ENCODE measurements at places on chromosomes 3 and 15. TPM values are rescaled to one million over a fixed set of nuclear protein-coding genes. Genes with fewer than 3 reads are reported as not detected.

DNA sequence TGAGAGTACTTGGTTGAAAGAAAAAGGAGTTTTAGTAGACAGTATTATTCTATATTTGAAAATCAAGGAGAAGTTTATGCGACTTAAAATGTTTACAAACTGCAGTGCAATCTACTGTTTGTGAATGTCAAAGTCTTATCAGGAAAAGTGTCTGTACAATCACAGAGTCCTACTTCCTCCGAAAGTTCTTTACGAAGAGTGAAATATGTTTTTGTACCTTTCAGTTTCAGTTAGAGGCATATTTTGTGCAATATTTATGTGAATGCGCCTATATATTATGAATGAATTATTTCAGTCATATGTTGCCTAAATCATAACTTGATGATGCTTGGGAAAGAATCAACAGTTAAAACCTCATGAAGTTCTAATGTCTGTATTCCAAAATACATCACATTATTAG is 31.5 kb downstream of the NGRN start:
- H3K27me3 ChIP-seq, result no peaks in the 10 kb centered on the region
- H3K36me3 ChIP-seq, result no peaks in the 10 kb centered on the region
- no peak for DNase-seq
- H3K27ac ChIP-seq, result no peak overlapping the region

DNA sequence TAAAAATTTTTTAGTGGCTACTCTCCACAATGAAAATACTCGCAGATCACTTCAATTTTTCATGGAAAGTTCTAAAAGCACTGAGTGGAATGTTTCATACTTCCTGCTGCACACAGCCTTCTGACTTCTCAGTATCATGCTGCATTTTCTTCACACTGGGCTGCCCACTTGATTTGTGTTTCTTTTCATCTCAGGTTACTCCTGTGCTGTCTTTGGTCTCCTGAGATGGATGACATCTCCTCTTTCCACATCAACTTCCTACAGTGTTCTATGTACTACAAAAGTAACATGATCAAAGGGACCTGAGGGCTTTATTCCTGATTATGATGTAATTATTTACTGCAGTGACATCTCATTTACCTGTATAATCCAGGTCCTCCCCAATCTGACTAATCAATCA is 927.7 kb downstream of the ROBO2 start:
- no peaks in the 10 kb centered on the region for H3K27me3 ChIP-seq
- no peak for DNase-seq
- no peak overlapping the region for H3K4me3 ChIP-seq
- H3K36me3 ChIP-seq, result no peaks in the 10 kb centered on the region
- H3K27ac ChIP-seq, result no peak overlapping the region

DNA sequence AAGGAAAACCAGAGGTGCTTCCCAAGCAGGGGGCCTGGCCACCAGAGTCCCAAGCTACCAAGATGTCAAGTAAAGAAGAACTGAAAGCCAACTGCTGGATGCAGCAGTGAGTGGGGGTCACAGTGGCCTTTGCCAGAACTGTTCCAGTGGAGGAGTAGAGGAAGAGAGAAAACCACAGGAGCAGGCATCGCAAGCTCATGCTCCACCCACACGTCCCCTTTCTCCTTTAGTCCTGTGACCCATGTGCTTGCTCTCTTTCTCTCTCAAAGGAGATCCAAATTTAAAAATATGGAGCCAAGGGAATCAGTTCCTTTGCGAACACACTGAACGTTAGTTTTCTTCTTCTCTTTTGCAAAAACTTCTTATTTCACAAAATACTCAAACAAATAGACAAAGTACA is 12.4 kb upstream of the ABHD2 start:
- H3K4me3 ChIP-seq, result no peak overlapping the region
- no peaks in the 10 kb centered on the region for H3K36me3 ChIP-seq
- H3K27me3 ChIP-seq, result no peaks in the 10 kb centered on the region
- H3K27ac ChIP-seq, result no peak overlapping the region

GRCh38 chr3:121630355-121630754 is 30.3 kb downstream of the HCLS1 start:
- no peaks in the 10 kb centered on the region for H3K4me1 ChIP-seq
- H3K27me3 ChIP-seq, result no peaks in the 10 kb centered on the region
- no peaks in the 10 kb centered on the region for H3K36me3 ChIP-seq

DNA sequence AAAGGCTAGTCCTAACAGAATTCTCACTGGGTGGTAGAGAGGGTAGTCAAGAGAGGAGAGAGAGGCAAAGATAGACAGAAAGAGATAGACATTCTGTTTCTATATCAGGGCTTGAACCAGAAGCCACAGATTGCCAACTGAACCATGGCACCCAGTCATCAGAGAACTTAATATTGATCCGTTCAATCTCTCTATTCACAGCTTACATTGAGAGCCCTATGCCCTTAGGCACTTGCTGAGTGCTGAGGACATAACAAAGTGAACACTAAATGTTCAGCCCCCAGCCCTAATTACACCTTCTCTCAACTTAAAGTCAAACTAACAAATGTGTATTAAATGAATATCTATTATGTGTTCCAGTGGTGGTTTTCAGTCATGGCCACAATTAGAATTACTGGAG is 124.1 kb downstream of the FILIP1L start:
- H3K27me3 ChIP-seq, result no peaks in the 10 kb centered on the region
- no peak for DNase-seq
- H3K36me3 ChIP-seq, result no peaks in the 10 kb centered on the region
- no peak overlapping the region for H3K27ac ChIP-seq
- no peak overlapping the region for H3K4me3 ChIP-seq

DNA sequence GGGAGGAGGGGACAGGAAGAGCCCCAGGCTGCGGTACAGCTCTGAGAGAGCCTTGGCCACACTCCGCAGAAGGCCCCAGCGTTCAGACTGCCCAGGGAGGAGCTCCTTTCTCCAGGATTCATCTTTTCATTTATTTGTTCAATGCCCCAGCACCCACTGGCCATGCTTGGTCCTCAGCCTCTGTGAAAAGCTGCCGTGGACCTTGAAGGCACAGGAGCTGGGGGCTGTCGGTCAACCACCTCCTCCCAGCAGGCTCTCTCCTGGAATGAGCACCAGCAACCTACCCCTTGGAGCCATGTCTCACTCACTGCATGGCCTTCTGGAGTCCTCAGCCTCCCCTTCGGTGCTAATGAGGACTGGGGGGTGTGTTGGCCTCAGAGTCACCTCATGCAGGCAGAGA is 21.6 kb upstream of the PRR23E start:
- H3K27ac ChIP-seq, result no peak overlapping the region
- no peaks in the 10 kb centered on the region for H3K27me3 ChIP-seq
- no peaks in the 10 kb centered on the region for H3K36me3 ChIP-seq
- DNase-seq, result no peak

GRCh38 chr3:39962581-39962980 is 153.2 kb downstream of the MYRIP start:
- H3K4me1 ChIP-seq, result no peaks in the 10 kb centered on the region
- no peaks in the 10 kb centered on the region for H3K27me3 ChIP-seq
- no peak overlapping the region for H3K27ac ChIP-seq
- no peaks in the 10 kb centered on the region for H3K36me3 ChIP-seq
- H3K4me3 ChIP-seq, result no peak overlapping the region

- H3K4me1 ChIP-seq, result no peaks in the 10 kb centered on the region
- H3K27ac ChIP-seq, result no peak overlapping the region
- no peaks in the 10 kb centered on the region for H3K27me3 ChIP-seq
- H3K4me3 ChIP-seq, result no peak overlapping the region
These were observed 61.5 kb upstream of the FGD5 start for GRCh38 chr3:14757153-14757700.

GRCh38 chr15:95018888-95019545 is 787.7 kb downstream of the MCTP2 start:
- H3K4me1 ChIP-seq, result peaks cover 4% of the 10 kb centered on the region
- H3K27ac ChIP-seq, result no peak overlapping the region
- no peaks in the 10 kb centered on the region for H3K27me3 ChIP-seq
- no peak overlapping the region for H3K4me3 ChIP-seq
- no peaks in the 10 kb centered on the region for H3K36me3 ChIP-seq

GRCh38 chr3:68378631-68379030 is 553.7 kb downstream of the TAFA4 start:
- no peak overlapping the region for H3K4me3 ChIP-seq
- no peaks in the 10 kb centered on the region for H3K36me3 ChIP-seq
- H3K4me1 ChIP-seq, result no peaks in the 10 kb centered on the region
- H3K27ac ChIP-seq, result no peak overlapping the region

RTP1 gene
- not detected for total RNA-seq

FETUB gene
- not detected for total RNA-seq

GRCh38 chr3:138173769-138174420 is 826 bp downstream of the DBR1 start:
- peaks cover 30% of the 10 kb centered on the region for H3K4me1 ChIP-seq
- DNase-seq, result no peak
- no peaks in the 10 kb centered on the region for H3K27me3 ChIP-seq
- H3K36me3 ChIP-seq, result peaks cover 20% of the 10 kb centered on the region
- peak overlapping the region; percentile 73 for H3K4me3 ChIP-seq
- peak overlapping the region; percentile 80 for H3K27ac ChIP-seq

- peaks cover 6% of the 10 kb centered on the region for H3K27me3 ChIP-seq
- no peaks in the 10 kb centered on the region for H3K36me3 ChIP-seq
- DNase-seq, result no peak
- no peaks in the 10 kb centered on the region for H3K4me1 ChIP-seq
- no peak overlapping the region for H3K27ac ChIP-seq
These were observed 303.2 kb upstream of the TLE3 start for GRCh38 chr15:70400766-70401541.

SEMA3G gene
- 30.5 TPM for total RNA-seq

DNA sequence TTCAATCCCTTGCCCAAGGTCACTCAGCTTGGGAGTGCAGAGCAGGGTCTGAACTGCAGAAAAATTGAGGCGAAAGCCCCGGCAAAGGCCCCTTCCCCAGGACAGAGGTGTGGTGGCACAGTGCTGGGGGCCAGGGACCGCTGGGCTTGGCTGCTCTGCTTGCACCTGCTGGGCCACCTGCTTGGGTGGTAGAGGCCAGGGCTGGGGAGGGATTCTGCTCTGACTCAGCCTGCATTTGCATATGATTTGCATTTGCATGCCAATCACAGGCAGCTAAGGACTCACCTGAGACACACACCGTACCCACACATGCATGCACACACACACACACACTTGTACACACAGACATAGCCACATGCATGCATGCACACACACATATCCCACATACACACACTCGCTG is 9.9 kb downstream of the GRM2 start:
- no peak overlapping the region for H3K27ac ChIP-seq
- no peaks in the 10 kb centered on the region for H3K4me1 ChIP-seq
- no peak overlapping the region for H3K4me3 ChIP-seq
- H3K27me3 ChIP-seq, result no peaks in the 10 kb centered on the region

DNA sequence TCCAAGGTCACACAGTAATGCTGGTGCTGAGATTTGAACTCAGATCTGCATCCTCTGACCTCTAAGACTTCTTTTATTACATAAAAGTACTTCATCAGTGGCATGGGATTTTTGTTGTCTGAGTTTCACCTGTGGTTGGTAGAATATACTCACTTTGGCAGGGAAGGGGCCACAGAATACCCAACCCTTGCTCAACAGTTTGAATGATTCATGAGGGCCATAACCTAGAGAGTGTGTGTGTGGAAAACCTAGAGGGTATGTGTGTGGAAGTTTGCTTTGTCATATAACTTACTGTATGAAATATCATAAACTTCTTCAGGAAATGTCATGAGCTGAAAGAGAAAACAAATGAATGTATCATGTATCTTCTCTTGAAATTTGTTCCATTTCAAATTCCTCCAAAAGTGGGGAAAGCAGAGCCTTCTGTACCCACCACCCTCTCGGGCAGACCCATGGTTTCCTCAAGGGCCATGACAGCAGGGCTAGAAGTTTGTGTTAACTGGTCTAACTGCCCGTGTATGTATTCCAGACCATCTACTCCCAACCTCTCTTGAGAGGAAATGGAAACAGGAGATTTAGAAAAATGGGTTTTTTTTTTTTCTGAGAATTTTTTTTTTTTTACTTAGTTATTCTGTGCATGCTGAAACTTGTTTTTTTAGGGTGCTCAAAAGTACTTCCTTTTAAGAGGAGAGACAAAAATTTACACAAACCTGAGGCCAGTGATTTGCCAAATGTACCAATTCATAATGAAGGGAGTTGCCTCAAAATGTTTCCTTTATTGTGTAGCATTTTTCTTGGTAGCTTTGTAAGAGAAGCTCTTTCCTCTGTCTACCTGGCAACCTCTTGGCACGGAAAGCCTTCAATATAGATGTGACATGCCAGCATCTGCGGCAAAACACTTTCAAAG is 127.0 kb downstream of the TPRG1 start:
- H3K4me3 ChIP-seq, result no peak overlapping the region
- H3K36me3 ChIP-seq, result no peaks in the 10 kb centered on the region
- H3K4me1 ChIP-seq, result no peaks in the 10 kb centered on the region

- H3K27me3 ChIP-seq, result no peaks in the 10 kb centered on the region
- DNase-seq, result no peak
- peaks cover 34% of the 10 kb centered on the region for H3K4me1 ChIP-seq
- no peaks in the 10 kb centered on the region for H3K36me3 ChIP-seq
- no peak overlapping the region for H3K4me3 ChIP-seq
These were observed 66.3 kb upstream of the HES1 start for GRCh38 chr3:194069421-194070219.

- no peaks in the 10 kb centered on the region for H3K4me1 ChIP-seq
- H3K27me3 ChIP-seq, result no peaks in the 10 kb centered on the region
- no peak for DNase-seq
These were observed 6.6 kb upstream of the ZNF148 start for GRCh38 chr3:125381743-125382142.

- no peak overlapping the region for H3K4me3 ChIP-seq
- H3K27ac ChIP-seq, result no peak overlapping the region
- DNase-seq, result no peak
- H3K36me3 ChIP-seq, result no peaks in the 10 kb centered on the region
- peaks cover 59% of the 10 kb centered on the region for H3K4me1 ChIP-seq
- H3K27me3 ChIP-seq, result no peaks in the 10 kb centered on the region
These were observed 27.0 kb downstream of the SH3BP5 start for GRCh38 chr3:15305359-15305844.

GRCh38 chr3:123984957-123985356 is 7.0 kb downstream of the ROPN1 start:
- peaks cover 52% of the 10 kb centered on the region for H3K27me3 ChIP-seq
- H3K4me1 ChIP-seq, result no peaks in the 10 kb centered on the region
- H3K4me3 ChIP-seq, result no peak overlapping the region
- H3K27ac ChIP-seq, result no peak overlapping the region

DNA sequence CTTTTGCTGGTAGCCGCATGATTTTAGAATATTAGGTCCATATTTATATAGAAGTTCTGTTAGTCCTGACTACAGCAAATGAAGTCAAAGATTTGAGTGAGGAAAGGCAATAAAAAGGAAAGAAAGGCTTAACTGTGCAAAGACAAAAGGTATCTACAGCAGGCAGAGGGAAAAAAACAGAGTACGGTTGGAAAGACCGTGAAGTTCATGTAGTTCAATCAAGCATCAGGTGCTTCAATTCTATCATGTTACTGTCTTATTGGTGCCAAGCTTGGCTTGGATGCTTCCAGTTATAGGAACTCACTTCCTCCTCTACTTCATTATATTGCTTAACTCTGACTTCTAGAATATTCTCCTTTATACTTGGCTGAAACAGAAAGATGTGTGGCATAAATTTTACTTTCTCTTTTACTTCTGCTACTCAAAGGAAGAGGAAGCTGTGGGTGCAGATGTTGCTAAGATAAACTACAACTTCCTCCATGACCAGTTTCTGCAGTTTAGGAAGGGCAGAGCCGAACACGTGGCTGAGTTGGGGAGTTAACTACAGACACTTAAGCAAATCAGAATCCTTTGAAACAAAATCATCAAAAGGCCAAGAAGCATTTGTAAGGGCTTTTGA is 72.6 kb upstream of the ZBED2 start:
- H3K36me3 ChIP-seq, result no peaks in the 10 kb centered on the region
- H3K27ac ChIP-seq, result peak overlapping the region; percentile 53
- no peaks in the 10 kb centered on the region for H3K27me3 ChIP-seq
- no peak for DNase-seq
- H3K4me3 ChIP-seq, result no peak overlapping the region

GRCh38 chr3:175082631-175083030 is 223.5 kb downstream of the NAALADL2 start:
- H3K4me1 ChIP-seq, result no peaks in the 10 kb centered on the region
- no peaks in the 10 kb centered on the region for H3K36me3 ChIP-seq
- H3K27ac ChIP-seq, result no peak overlapping the region
- no peaks in the 10 kb centered on the region for H3K27me3 ChIP-seq
- no peak for DNase-seq
